ENCODE measurements at places on chromosomes 5 and 9.

DNA sequence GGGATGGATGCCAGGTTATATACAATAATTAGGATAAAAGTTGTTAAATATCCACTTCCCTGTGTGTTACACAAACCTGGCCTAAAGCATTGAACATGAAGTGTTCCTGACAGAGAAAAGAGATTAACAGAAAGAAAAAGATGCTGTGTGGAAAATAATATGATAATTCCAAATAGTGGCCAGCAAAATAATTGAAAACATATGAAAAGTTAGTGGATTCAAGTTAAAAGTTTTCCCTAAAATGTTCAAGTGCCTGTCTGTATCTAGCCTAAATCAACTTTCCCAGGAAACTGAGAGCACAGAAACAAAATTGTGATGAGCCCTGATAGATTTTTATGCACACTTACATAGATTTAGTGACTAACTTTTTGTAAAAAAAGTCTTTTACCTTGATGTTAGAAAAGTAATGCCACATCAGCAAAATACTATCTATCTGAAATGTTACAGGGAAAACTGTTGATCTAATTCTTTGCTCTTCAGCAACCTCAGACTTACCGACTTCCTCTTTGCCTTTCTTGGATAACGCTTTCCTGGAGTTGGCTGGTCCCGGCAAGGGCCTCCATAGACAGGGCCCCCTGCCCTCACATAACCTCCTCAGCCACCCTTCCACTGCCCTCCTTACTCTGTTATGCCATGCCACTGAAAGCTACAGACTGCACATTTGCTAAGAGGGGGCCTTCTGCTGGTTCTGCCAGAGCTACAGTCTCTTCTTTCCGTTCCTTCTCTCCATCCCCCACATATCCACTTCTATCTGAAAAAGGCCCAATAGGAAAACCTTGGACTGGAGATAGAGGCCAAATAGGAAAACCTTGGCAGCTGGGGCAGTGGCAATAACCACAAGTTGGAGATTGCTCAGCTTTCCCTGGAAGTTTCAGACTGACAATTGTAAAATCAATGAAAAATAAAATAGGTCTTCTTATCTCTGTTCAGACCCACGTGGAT lies 44.4 kb downstream of the ZNF474 start:
- no peak for DNase-seq

DNA sequence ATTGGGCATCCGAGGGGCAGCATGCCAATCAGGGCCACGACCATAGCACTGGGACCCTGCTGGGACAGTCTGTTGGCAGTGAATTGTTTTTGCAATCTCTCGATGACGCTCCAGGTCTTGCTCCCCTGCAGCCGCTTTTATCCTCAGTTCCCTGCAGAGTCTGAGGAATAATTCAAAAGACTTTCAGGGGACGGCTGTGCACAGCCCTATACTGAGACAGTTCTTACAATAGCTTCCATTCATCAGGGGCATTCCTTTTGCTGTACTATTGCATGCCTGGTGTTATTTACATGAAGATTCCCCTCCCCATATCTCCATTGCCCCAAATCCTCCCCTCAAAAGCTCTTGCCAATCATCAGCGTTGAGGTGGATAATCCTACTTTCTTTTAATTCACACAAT lies 163.3 kb upstream of the WWC1 start:
- no peak for DNase-seq

GRCh38 chr5:122137702-122138101 lies 8.4 kb downstream of the ZNF474 start:
- no peak for DNase-seq

GRCh38 chr9:133054194-133054890 lies 7.4 kb upstream of the CEL start:
- DNase-seq = no peak

- no peak for DNase-seq
Observed at GRCh38 chr9:104330841-104331240, 173.2 kb upstream of the OR13F1 start.

DNA sequence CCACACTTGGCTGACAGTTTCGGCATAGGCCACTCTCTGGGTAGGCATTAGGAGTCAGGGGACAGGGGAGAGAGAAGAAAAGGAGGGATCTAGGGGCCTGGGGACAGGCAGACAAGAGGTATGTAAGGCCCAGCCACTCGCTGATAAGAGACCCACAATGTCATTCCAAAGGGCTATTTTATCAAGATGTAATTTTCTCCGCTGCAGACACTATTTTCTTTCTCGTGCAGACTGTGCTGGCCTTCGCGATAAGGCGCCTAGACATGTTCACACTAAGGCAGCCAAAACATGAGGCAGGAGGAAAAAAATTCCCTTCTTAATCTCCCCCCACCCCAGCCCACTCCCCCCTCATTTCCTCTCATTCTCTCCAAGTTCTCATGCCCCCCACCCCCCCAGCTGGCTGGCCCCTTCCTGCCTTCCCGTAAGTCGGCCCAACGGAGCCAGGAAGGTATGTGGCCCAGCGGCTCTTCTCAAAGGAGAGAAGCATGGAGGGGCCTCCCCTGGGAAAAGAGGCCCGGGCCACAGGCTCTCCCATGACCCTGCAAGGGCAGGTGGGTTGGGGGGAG lies 44.9 kb upstream of the SYNPO start:
- peak; percentile 68 for DNase-seq

DNA sequence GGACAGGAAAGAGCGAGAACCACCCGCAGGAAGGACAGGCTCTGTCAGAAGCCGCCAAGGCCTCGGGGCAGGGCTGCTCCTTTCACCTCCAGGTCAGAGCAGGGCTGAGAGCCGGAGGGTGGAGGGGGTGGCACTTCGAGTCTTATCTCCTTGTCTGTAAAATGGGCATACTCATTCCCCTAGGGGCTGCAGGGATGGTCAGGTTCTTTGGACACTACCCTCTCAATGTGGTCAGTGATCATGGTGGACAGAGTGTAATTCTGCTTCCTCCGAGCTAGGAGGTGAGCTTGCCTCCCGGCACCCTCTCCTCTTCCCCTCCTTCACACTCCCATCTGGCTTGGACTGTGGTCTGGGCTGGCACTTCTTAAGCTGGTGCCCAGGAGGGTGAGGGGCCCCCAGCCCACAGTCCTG lies 39.6 kb downstream of the RGS3 start:
- DNase-seq = no peak

DNA sequence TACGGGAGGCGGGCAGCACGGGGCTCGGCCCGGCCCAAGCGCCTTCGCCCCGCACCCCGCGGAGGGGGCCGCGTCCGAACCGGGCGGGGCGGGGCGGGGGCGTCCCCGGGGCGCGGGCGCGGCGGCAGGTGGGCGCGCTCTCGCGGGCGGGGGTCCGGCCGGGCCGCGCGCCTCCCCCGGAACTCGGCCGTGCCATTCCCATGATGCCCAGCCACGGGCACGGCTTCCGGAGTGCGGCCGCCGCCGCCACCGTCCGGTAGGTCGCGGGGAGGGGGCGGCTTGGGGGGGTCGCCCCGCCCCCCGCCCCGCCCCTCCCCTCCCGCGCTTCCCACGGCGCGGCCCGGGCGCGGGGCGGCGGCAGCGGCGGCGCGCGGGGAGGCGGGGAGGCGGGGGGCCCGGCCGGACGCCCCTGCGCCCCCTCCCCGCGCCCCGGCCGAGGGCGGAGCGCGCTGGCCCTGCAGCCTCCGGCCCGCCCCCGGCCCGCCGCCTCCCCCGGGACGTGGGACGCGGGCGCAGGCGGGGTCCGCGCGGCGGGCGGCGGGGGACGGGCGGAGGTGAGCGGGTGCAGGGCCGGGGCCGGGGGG lies at the start of gene PPP1R26:
TSS of gene PPP1R26 (plus strand) at position 314 of the 584 bp plus-strand sequence. CDS start 4,729 bp downstream, outside the sequence.
- no peak for DNase-seq

DNA sequence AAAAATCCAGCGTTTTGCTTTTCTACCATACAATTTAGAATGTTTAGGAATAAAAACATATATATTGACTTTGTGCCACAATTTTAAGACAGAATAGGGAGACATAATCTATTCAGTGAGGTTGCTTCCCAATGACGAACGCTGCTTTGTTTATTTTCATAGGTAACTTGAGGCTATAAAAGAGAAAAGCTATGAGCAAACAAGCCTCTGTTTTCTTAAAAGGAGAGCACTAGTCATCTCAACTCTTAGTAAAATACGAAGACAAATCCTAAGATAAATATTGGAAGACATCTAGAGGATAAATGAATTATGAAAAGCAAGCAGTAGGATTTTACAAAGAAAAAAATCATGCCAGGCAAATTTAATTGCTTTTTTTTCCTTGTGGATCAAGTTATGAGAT lies 363.6 kb downstream of the ANXA1 start:
- no peak for DNase-seq

DNA sequence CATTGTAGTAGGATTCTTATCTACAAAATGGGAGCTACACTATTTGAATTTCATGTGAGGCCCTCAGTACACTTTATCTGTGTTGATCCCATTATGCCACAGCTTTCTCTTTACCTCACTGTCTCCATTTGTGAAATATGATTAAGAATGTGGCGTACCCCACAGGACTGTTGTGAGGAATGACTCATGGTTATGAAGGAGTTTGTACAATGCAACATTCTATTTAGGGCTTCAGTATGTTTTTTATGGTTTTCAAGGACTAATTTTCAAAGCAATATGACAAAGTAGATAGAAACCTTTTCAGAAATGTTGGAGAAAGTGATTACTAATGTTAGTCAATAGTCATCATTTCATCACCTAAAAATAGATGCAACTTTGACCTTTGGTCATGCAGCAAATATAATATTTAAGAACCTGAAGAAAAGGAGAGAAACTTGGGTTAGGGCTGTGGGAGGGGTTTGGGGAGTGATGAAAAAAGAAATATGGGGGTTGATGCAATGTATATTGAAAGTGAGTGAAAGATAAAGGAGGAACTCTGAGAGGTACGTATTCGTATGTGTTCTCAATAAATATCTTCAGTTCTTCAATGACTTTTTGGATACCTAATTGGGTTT lies 53.7 kb upstream of the PIP5K1B start:
- DNase-seq = no peak

DNA sequence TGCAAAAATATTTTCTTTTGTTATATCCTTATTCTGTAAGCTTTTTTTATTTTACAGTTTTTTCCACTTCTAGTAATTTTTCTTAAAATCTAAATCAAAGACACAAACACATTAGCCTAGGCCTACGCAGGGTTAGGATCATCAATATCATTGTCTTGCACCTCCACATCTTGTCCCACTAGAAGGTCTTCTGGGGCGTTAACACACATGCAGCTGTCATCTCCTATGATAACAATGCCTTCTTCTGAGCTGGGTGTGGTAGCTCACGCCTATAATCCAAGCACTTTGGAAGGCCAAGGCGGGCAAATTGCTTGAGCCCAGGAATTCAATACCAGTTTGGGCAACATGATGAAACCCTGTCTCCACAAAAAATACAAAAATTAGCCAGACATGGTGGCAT lies 78.9 kb upstream of the LRRC70 start:
- DNase-seq = no peak

DNA sequence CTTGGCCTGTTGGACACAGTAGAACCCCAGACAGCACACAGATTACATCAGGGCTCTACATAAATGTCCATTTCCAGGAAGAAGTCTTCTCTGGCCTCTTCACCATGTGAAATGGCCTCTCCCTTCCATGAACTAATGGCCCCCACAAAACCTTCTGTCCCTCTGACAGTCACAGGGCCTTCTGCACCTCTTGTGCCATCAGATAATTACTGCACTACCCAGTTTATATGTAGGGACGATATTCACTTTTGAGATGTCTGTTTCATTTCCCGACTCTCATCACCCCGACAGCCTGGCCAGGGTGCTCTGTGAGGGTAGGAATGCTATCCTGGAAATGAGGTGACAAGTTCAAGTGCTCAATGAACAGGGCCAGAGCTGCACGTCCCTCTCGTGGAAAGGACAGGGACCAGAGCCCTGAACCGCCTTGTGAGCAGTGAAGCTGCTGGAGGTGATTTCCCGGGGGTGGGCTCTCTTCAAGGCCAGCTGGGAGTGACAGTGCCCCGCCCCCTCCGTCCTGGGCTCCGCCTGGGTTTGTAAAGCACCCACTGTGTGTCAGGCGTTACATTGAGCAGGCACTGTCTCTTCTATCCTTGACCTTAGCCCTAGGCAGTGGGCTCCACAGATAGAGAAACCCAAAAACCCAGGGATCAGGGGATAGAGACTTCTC lies 3.0 kb upstream of the FAM78A start:
- DNase-seq = no peak

DNA sequence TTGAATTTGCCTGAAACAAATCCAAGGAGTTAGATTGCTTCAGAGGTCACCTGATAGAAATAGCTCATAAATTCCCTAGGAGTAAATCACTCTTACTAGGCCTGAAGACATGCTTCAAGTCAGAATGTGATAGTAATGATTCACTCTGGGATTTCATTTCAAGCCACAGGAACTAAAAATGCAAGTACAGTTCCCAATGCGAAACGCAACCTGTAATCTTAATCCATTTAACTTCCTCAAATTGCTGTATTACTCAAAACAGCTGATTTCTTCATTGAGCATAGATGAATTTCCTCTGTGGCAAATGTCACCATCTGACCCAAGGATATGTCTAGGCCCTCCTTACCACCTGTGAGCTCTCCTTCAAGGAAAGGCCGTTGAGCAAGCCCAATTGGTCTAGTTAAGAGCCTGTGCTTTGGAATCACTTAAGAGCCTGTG lies 32.1 kb upstream of the IL6ST start:
- no peak for DNase-seq

DNA sequence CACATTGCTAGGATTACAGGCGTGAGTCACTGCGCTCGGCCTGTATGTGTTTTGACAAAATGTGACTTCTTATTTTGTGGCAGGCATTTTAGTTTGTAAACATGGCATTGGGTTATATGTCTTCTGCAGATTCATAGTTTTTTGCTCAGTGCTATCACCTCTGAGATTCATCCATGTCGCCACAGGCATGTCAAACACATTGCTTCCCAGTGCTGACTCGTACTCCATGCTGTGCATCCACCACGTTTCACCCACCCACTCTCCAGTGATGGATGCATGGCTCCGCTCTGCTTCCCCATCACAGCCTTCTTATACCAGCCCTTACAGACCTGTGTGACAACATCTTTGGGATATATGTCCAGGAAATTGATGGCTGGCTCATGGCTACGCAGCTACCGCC lies 158.8 kb downstream of the GAS1 start:
- no peak for DNase-seq

DNA sequence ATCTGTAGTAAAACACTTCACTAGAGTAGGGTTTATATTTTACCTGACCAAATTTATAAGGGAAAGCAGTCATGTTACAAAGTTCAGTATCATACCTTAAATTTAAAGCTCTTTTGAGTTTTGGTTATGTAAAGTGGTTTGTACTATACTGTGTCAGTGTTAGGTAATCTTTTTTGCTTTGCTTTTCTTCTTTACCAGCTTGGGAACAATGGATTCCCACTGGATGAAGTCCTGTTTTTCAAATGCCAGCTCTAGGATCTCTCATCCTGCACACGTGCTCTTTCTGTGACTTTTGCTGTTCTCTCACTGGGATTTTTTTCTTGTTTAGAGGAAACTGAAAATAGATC lies 15.9 kb downstream of the CYSTM1 start:
- no peak for DNase-seq

- no peak for DNase-seq
Observed at GRCh38 chr5:163094492-163095180, 342.8 kb upstream of the CCNG1 start.

- DNase-seq = no peak
Observed at GRCh38 chr9:17491780-17492179, 87.1 kb upstream of the SH3GL2 start.

- no peak for DNase-seq
Observed at GRCh38 chr5:157259699-157260098, 6.2 kb upstream of the CYFIP2 start.

GRCh38 chr5:100872408-100873190 lies 30.5 kb downstream of the ST8SIA4 start:
- no peak for DNase-seq
